Stimulated activated CD8-positive, alpha-beta memory T cell treated with anti-CD3 and anti-CD28 coated beads, Interleukin-2, amount 100 ng/mL, for 1 hour (primary cell): ENCODE measurements at places on chromosomes 7 and 10.

GRCh38 chr7:127393368-127394058, 1.0 kb upstream of the ZNF800 start:
- no peak for DNase-seq

GRCh38 chr7:36291387-36292316, 98.0 kb upstream of the ANLN start:
- peak; percentile 51 for DNase-seq

DNA sequence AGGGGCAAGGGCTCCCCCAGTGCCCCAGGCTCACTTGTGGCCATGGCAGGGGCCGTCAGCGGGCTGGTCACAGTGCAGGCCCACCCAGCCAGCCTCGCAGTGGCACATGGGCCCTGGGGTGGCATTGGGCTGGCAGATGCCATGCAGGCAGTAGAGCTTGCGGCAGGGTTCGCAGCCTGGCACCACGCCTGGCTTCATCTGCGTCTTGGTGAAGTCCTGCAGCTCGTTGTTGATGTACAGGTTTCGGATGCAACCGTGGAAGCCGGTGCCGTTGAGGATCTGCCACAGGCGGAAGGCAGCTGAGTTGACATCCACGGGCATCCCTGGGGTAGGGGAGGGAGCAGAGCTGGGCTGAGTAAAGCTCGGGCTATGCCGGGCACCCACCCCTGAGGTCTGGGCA, 170.6 kb downstream of the LCOR start:
- no peak for DNase-seq

DNA sequence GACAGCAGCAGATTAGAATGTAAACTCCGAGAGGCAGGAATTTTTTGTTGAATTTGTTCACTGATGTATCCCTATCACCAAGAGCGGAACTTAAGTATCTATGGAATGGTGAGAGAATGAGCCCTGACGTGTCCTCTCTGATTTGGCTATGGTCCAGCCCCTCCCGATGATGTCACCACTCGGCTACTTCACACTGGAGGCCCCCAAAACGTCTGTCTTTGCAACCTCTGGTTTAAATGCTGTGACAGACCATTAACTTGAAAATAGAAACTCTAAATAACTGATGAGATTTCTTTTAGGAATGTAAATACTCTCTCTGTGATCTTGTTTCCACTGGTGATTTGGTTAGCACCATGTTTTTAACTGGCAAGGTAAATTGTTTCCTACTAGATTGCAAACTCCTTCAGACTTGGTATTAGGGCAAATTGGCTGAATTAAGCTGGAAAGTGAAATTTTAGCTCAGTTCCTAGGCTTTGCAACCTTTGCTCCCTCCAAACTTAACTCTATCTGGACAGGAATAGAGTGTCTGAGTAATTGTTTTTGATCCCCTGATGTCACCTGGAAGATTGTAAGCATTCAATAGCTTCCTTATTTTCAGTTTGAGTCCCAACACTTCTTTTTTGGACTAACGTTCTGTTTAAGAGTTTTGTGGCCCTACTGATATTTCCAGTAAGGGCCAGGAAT, 19.1 kb downstream of the SLC16A12 start:
- no peak for DNase-seq

- no peak for DNase-seq
Measured at GRCh38 chr10:88953662-88954061, 1.1 kb upstream of the ACTA2 start.

GRCh38 chr7:95471071-95471470, 14.7 kb upstream of the ASB4 start:
- DNase-seq: no peak

DNA sequence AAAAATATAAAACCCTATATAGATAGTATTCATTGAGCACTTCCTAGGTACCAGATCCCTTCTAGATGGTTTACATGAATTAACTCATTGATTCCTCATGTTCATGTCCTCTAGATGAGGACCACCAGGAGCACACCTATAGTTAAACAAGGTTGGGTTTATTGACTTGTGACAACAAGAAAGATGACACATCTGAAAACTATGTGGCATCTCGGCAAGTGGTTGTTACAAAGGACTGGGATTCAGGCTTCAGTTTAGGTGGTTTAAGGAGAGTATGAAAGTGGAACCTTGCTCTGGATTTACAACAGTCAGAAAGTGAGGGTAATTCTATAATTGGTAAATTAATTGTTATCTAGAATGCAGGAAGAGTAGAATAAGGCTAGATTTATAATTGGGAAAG, 99.0 kb upstream of the PHF14 start:
- DNase-seq: no peak

DNA sequence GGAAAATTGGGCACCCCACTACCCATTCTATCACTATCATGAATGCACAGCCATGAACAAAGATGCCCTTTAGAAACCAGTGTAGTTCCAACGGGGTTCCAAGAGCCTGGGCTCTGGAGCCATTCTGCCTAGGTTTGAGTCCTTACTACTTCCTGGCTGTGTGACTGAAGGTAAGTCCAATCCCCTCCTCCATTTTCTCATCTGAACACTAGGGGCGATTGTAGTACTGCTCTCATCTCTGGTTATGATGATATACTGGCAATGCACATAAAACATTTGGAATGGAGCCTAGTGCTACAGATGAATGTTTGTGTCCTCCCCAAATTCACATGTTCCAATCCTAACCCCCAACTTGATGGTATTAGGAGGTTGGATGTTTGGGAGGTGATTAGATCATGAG, 28.1 kb upstream of the CDH23 start:
- no peak for DNase-seq

DNA sequence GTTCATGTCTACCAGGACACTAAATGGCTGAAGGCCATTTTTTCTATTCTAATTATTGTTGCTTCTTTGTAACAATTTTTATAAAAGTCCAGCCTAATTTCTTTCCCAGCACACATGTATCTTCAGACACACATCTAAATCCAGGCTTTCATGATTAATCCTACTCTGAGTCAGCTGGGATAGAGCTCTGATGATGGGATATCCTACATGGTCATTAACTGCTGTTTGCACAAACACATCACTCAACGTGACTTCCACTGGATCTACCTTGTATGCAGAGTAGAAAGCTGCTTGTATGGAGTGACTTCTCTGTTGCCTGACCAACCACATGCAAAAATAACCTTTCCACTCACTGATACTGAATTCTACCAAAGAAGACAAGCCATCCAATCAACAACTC, 260.9 kb downstream of the AHR start:
- DNase-seq: no peak

GRCh38 chr7:127652333-127653248, 597 bp downstream of the SND1 start:
- no peak for DNase-seq

DNA sequence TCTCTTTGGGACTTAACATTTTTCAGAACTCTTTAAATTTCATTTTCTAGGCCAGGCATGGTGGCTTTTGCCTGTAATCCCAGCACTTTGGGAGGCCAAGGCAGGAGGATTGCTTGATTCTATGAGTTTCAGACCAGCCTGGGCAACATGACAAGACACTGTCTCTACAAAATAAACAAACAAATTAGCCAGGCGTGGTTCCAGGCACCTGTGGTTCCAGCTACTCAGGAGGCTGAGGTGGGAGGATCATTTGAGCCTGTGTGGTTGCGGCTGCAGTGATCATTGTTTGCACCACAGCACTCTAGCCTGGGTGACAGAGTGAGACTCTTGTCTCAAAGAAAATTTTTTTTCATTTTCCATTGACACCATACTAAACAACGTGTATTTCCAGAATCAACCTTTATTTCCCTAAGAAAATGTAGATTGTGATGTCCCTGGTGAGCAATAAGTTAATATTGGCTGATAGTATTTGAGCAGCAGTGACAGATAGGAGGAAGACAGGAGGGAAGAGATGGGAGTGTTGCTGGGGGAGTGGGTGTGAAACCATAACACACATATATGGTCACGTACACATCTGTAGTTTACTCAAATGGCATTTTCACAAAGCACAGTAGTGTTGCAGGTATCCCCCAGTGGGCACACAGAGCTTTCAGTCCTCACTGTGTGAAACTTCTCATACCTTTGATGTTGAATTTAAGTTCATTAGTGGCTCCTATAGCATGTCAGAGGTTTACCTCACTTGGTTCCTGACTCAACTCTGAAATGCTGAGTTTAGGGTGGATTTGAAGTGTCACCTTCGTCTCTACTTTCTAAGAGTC, 205.6 kb downstream of the AUTS2 start:
- no peak for DNase-seq

DNA sequence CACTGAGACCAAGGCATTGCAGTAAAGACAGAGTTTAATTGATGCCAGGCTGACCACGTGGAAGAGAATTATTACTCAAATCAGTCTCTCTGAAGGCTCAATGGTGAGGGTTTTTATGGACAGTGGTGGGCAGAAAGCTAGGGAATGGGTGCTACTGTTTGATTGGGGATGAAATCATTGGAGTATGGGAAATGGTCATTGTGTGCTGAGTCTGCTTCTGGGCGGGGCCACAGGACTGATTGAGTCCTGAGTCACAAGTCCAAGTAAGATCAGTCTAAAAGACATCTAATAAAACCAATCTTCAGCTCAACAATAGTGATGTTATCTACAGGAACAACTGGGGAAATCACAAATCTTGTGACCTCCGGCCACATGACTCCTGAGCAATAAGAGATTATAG, 868.4 kb downstream of the SORCS3 start:
- no peak for DNase-seq

GRCh38 chr10:80477813-80478212, 23.7 kb downstream of the TSPAN14 start:
- no peak for DNase-seq

DNA sequence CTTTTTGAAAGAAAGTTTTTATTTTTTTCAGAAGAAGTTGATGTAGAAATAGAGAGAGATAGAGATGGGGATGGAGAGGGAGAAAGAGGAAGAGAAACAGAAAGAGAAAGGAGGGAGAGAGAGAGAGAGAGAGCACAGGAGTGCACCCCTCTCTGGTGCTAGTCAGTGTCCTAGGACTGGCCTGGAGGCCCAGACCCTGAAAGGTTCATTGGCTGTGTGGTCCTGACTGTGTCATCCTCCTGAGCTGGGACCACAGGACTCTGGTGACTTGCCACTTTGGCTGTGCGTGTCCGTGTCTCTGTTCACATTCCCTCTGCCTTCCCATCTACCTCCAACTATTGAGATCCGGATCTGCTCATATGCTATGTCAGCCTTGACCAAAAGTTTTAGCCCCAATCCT, 62.1 kb upstream of the SHH start:
- no peak for DNase-seq

DNA sequence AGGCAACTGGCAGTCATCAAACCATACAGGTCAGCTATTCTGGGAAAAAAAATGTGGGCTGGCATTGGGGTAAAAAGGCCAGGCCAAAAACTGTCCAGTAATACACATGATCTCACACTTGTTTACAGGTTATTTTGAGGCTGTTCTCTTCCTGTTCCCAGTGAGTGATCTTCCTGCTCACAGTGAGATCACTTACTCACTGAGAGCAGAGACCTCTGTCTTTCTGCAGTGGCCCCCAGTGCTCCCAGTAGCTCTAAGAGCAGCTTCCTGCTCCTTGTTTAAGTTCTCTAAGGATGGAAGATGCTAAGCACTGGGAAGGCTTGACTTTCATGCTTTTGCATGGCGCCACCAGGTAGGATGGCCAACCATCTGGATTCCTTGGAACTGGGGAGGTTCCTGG, 93.5 kb upstream of the KIAA1217 start:
- DNase-seq: no peak

- no peak for DNase-seq
Measured at GRCh38 chr10:73263693-73264347, 11.4 kb upstream of the MRPS16 start.

DNA sequence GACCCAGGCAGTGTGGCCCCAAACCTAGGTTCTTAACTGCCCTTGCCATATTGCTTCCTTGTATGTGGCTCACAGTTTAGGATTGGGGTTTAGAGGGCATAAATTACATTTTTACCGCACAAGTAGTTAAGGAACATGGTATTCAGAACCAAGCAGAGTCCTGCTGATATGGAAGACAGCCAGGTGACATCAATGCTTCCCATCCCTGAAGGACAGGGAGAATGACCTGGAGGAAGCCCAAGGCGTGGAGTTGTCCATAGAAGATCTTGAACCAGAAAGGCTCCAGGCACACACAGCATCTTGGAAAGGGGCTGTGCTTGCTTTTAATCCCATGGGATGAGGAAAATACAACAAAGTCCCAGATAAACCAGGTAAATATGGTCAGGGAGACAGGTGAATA, 48.3 kb downstream of the ATXN7L1 start:
- DNase-seq: no peak

- DNase-seq: no peak
Measured at GRCh38 chr10:131435760-131436457, 124.4 kb upstream of the TCERG1L start.

DNA sequence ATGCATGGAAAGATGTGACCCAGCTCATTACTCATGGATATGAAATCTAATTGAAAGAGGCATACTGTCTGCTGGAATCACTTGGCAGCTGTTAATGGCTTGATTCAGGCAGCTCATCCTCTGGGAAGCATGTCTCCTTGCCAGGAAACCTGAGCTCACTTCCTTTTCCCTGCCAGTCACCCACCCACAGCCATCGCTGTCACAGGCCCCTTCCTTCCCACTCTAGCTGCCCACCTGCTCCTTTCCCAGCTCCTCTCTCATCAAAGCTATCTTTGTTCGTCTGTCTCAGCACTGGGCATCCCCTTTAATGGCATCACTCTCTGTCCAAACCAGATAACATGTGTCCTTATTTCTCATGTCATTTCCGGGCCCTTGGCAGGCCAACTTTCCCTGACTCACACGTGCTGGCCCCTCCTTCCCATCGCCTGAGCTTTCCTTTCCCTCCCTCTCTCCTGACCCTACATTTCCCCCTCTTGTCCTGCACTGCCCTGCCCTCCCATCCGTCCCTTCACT, 721.9 kb downstream of the TNS3 start:
- no peak for DNase-seq
